Fibroblast of the aortic adventitia (primary cell): ENCODE measurements at places on chromosomes 2 and 18.

GRCh38 chr2:32484937-32485336, 128.1 kb downstream of the BIRC6 start:
- DNase-seq, result peak; percentile 91

DNA sequence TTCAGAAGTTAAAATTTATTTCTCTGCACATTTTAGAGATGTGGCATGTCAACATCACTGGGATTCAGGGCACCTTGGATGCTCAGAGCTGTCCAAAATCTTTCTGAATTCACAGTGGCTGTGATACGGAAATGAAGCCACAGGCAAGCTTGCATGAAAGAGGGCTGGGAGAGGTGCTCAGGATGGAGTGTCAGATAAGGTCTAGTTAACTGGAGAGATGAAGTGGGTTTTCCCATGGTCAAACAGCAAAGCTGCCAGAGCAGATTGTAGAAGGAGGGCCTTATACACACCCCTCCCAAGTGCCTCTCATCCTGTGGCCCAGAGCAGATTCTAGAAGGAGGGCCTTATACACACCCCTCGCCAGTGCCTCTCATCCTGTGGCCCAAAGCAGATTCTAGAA, 286.8 kb upstream of the PXDN start:
- no peak for DNase-seq

- DNase-seq, result no peak
Measured at GRCh38 chr2:68104111-68104835, 41.5 kb upstream of the C1D start.

- no peak for DNase-seq
Measured at GRCh38 chr2:56034258-56034657, 110.7 kb upstream of the EFEMP1 start.

DNA sequence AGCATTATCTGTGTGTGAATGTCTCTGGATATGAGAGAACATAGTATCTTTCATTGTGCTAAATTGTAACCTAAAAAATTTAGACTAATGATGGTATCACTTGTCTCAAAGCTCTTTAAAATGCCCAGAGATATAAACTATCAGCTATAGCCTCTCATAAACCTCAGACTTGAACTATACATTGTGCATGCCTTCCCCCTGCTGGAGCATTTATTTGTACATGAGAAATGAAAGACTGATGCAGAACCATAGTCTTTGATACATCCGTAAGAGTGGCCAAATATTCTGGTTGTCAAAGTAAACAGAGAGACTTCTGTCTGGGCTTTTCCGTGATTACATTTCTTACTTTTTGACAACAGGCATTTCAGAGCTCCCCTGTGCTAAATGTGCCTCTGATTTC, 71.9 kb upstream of the CCDC68 start:
- no peak for DNase-seq

DNA sequence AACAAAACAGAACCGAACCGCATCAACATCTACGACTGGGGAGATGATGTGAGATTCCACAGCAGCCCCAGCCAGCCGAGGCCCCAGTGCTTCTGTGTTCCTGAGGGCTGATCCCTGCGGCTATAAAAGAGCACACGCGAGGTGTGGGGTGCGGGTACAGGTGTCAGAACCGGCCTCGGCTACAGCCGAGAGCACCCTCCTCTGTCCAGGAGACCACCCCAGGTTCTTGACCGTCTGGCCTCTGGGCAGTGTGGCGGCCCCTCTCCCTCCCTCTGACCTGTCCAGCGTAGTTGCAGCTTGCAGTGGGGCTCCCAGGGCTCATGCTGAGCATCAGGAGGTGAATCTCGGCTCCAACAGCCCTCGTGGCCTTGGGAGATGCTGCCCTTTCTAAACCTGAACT, 23.7 kb downstream of the RTP5 start:
- no peak for DNase-seq

DNA sequence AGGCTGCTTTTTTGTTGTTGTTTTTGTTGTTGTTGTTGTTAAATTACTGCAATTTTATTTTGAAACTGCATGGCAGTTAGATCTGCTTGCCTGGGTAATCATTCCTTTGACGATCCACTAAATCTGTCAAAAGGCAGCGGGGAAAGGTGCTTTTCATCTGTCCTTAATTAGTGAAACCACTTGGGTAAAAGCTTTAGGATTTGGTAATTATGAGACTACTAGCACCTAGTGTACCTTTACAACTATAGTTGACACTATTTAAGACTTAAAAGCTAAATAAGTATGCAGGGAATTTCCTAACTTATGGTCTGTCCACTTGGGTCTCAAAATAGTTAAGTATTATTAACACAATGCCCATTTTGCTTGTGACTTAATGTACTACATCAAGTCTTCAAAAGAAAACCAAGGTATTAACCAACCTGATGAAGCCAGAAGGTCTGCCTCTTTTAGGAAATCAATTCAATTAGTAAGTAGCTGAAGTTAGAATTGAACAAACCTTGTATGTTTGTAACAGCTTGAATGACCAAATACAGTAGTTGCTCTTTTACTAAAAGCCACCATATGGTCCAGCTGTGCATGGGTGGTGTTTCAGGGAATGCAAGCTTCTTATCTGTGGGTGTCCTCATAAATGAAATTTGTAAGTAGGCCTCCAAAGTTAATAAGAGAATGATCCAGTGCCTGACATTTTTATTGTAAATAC, 44.8 kb downstream of the NAB1 start:
- DNase-seq, result no peak

DNA sequence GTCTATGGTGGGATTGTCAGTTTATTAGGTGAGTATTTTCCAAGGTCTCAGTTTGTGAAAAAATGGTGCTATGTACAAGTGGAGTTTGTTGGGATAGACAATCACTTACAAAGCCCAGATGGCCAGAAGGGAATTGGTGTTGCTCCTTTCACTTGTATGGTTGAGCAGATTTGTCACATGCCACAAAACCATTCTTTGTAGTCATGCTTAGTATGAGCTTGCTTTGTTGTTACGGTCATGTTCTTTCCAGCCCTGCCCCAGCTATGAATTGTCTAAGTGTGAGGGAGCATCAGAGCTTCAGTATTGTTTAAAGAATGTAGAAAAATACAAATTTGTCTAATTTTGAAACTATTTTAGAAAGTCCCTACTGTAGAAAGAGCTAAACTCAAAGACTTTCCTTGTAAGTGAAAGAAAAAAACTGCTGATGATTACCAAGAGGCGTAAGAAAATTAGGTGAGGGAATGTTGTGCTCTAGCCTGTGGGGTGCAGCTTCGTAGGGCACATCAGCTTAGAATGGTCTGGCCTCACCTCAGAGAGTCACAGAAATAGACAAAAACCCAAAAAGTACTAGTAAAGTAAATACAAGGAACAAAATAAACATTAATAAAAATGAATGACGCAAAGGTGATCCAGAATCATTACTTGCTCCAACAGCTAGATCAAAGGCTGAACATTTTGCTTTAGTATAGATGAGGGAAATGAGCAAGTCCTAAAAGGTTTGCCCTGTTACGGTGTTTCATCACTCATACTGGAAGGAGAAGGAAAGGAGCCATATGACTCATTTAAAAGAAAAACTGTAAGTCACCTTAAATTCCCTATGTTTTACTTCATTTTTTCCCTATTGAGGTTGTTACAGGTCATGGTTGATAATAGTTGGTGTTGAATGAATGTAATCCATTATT, 9.2 kb downstream of the TGIF1 start:
- DNase-seq, result peak; percentile 81

- DNase-seq, result no peak
Measured at GRCh38 chr2:172248381-172248780, 145.7 kb upstream of the DLX2 start.

GRCh38 chr2:144624451-144624850, 104.5 kb upstream of the ZEB2 start:
- no peak for DNase-seq

DNA sequence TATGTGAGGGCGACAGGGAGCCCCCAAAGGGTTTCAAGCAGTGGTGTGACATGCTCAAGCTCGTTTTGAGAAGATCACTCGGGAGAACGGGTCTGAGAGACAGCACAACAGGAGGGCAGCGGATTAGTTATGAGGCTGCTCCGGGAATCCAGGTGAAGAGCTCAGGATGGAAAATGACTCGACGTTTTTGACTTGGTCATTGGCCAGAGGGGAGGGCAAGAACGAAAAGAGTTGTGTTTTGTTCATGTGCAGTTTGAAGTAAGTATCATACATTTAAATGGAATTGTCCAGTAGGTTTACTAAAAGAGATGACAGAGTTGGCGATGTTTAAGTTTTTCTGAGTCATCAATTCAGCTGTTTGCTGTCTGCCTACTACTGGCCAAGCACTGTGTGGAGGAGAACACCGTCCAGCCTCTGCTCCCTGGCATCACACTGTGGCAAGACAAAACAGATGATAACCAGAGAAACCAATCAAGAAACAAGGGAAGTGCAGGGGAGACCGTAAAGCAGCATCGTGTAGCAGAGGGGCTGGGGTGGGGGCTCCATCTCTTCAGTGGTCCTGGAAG, 25.3 kb upstream of the ANXA4 start:
- peak; percentile 70 for DNase-seq

DNA sequence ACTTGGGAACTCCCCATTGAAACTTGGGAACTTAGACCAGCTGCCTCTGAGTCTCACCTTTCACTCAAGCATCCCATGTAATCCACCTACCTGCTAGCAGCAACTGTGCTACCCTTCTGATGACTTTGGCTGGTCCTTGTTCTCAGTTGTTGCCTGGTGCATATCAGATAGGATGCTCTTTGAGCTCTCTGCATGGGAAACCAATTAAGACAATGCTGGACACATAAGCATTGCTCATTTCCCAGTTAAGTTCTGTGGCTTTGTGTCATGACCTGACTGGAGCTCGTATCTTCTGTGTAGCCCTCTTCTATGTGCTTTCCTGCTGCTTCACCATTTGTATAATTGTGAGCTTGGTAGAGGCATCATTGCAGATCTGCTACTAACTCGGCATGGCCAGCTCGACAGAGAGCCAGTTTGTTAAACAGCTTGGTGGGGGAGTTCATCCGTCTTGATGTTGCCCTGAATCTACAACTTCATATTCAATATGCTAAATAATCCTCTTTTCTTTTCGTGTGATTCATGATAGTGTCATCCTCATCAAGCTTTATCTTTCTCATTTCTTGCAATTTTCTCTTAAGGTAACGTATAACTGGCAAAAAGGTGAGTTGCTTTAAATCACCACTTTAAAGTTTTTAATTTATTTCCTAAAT, 447.5 kb upstream of the SLC14A2 start:
- peak; percentile 63 for DNase-seq

- peak; percentile 96 for DNase-seq
Measured at GRCh38 chr18:48749768-48750167, 201.0 kb downstream of the SMAD7 start.

GRCh38 chr2:239169311-239170048, 231.3 kb downstream of the HDAC4 start:
- no peak for DNase-seq

DNA sequence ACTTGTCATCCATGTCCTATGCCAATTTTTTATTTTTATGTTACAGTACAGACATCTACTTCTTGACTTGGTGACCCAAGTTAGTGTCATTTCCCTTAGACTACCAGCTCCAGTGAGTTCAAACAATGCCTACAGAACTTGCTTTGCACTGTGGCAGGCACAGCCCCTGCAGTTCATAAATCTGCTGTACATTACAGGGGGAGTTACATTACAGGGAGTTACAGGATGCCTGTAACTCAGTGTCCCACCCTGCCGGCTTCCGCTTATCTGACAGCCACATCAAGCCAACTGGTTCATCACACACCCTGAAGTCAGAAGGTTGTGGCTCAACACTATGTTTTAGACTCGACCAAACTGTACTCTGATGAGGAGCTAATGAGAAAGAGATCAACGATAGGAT, 7.8 kb upstream of the NPAS2 start:
- DNase-seq, result no peak

GRCh38 chr2:218172845-218173244, 6.1 kb upstream of the CXCR1 start:
- no peak for DNase-seq

DNA sequence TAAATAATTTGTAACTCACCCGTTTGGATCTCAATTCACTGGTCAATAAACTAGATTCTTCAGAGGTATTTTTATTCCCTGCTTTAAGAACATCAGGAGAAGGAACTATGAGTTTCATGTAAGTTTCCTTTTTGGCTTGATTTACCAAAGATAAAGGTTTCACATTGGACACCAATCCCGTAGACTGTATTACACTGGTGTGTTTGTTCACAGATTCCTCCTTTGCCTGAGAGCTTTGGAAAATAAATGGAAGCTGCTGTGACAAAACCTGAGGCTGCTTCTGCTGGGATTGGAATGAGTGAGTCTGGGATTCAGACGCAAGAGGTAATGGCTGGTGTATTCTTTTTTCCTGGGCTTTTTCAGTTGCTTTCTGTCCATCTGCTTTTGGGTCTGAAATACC, 151.8 kb upstream of the WDSUB1 start:
- DNase-seq, result no peak

DNA sequence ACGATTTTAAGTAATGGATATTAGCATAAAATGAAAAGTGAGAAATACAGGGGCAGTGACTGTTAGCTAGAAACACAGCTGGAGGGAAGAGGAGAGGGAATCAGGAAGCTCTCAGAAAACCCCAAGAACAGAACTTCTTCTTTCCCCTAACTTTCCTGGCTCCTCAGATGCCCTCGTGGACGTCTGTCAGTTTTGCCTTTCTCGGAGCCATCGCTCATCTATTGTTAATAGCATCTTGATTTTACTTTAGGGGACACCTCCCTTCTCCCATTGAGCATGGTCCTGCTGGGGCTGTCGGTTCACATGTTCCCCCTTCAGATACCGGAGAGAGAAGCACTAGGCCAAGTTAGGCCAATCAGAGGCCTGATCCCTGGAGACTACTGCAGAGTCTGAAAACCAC, 2.3 kb upstream of the PLEK start:
- DNase-seq, result no peak

DNA sequence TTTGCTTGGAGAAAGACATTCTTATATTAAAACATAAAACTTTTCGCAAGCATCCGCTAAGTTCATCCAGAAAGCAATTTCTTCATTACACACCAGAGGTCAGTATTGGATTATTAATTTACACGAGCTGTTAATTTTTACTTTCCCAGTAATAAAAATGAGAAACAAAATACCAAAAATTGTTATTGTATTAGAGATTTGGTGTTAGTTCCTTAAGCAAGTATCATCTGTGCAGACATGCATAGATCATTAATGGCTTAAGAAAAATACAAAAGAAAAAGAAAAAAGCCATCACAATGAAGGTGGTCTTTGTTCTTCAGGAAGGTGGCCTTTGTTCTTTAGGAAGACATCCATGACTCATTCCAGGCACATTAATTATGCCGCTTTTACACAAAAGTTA, 53.6 kb upstream of the HNMT start:
- DNase-seq, result peak; percentile 58

- DNase-seq, result no peak
Measured at GRCh38 chr18:75654386-75654785, 226.9 kb upstream of the SMIM21 start.

DNA sequence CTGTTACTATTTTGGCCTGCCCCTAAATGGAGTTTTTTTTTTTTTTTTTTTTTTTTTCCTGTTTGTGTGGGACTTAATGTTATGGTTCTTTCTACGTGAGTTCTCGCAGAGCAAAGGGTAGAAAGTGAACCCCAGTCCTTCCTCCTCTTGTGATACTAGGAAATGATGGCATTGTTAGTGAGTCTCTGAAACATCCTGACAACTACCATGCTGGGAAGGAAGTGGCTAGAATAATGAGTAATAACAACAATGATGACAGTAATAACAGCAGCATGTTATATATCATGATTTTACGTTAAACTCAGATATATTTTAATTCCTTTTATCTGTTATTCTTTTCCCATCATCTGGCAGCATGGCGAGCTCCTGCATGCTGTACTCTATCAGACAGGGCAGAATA, 216.2 kb upstream of the LINC00305 start:
- DNase-seq, result no peak
